CD4-positive, alpha-beta T cell treated with Interleukin-21 for 1 hour (primary cell): ENCODE measurements at places on chromosomes 3 and 15.
A peak's percentile ranks its signal among the peaks of the same experiment; 100 is the strongest.

DNA sequence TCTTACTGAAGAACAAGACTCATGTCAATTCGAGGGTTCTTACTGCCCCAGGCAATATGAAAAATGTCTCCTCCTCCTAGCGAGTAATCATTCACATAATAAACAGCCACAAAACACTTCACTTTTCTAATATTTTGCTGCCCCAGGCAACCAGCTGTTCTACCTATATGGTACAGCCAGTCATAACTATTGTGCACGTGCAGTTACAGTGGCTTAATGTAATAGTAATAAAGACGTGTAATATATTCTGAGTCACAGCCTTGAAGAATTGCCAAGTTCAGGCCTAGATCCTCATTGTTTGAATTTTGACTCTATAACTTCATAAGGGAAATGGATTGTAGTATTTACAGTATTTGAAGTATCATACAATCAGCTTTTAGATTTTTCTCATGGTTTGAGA lies 1250.0 kb upstream of the GBE1 start:
- no peak for DNase-seq

- DNase-seq: no peak
Observed at GRCh38 chr15:29216955-29217354, 52.7 kb downstream of the NSMCE3 start.

DNA sequence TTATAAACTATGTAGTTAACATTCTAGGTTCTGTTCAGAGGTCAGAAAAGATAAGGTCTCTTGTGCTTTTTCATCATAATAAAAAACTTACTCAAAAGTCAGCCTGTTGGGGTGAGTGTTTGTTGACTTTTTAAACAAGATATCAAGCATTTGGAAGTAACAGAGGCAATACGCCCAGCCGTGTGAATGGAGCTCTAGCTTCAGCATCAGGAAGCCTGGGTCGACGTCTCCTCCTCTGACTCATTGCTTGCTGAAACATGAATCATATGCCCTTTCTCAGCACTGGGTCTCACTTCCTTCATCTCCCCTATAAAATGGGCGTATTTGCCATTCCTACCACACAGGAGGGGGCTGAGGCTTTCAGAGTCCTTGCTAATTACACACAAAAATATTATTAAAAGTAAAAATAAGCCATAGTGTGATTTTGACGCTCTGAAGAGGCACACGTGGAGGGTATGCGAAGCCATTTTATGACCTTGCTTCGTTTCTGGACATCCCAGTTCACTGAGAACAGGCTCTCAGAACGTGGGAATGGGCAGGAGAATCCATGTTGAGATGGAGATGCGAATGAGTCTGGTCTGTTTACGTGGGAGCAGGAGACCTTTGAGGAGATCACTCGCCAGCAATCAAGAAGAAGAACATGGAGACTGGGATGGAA lies 220.8 kb upstream of the TPRG1 start:
- DNase-seq: no peak

GRCh38 chr3:149507491-149508324 lies 33.2 kb downstream of the TM4SF4 start:
- DNase-seq: peak; percentile 6

DNA sequence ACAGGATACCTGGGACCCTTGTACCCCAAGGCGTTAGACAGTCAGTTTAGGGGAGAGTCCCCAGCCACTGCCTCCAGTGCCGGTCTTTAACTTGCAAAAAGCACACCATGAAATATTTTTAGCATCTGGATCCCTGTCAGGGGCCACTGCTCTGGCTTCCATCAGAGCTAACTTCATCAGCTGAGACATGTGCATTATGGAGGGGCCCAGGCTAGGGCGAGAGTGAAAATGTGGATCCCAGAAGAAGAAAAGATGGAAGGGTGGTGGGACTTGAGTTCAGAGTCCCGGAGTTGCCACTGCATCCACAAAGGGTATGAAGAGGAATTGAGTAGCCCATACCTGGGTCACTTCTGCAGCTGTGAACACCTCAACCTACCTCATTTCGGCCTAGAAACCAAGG lies 23.5 kb upstream of the SPATA12 start:
- no peak for DNase-seq

- DNase-seq: no peak
Observed at GRCh38 chr3:124362455-124362854, 367.8 kb upstream of the UMPS start.

GRCh38 chr3:157130467-157131251 lies 29.3 kb downstream of the CCNL1 start:
- peak; percentile 85 for DNase-seq

DNA sequence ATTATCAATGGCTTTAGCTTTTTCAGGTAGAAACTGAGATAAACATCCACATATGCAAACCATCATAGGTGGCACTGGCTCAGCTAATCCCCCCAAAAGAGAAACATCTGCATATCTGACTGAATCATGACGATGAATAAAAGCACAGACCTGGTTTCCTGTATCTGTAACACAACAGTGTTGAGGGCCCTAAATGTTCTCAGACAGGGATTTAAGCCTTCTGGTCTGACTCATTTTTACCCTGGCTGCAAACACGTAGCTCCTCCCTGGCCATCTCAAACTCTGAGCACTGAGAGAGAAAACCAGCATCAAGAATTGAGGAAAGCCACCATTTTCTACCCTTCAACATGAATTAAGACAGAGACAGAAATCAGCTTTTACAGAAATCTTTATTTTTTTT lies 35.2 kb downstream of the GLB1 start:
- DNase-seq: peak; percentile 49

DNA sequence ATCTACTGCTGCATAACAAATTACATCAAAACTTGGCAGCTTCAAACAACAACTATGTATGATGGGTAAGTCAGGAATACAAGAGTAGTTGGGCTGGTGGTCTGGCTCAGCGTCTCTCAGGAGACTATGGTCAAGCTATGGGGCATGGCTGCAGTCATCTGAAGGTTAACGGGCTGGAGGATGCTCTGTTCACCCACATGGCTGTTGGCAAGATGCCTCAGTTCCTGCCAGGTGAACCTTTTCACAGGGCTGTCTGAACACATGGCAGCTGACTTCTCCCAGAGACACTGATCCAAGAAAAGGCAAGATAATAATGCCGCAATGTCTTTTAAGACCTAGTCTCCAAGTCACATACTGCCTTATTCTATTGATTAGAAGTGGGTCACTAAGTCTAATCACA lies 63.7 kb downstream of the GPR176 start:
- no peak for DNase-seq

- DNase-seq: no peak
Observed at GRCh38 chr3:113268942-113269341, 57.6 kb downstream of the BOC start.

GRCh38 chr3:115657168-115657567 lies 33.9 kb downstream of the GAP43 start:
- DNase-seq: no peak

- DNase-seq: no peak
Observed at GRCh38 chr3:133905376-133905775, 9.7 kb upstream of the RAB6B start.

DNA sequence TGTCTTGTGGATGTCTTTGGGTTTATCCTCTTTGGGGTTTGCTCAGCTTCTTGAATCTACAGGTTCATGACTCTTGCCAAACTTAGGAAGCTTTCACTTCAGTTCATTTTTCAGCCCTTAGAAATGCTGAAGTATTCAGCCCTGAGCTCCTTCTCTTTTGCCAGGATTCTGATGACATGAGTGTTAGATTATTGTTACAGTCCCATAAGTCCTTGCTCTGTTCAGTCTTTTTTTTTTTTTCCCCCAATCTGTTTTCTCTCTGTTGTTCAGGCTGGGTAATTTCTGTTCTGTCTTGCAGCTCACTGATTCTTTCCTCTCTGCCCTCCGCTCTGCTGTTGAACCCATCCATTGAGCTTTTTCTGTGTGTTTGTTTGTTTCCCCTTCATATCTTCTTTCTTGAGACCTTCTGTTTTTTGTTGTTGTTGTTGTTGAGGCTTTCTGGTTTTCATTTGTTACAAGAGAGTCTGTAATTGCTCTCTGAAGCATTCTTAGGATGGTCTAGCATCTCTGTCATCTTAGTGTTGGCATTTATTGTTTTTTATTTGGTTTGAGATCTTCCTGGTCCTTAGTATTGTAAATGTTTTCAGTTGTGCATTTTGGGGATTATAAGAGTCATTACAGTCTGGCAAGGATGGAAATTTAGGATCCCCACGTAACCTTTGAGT lies 18.4 kb downstream of the LRCH3 start:
- DNase-seq: no peak

DNA sequence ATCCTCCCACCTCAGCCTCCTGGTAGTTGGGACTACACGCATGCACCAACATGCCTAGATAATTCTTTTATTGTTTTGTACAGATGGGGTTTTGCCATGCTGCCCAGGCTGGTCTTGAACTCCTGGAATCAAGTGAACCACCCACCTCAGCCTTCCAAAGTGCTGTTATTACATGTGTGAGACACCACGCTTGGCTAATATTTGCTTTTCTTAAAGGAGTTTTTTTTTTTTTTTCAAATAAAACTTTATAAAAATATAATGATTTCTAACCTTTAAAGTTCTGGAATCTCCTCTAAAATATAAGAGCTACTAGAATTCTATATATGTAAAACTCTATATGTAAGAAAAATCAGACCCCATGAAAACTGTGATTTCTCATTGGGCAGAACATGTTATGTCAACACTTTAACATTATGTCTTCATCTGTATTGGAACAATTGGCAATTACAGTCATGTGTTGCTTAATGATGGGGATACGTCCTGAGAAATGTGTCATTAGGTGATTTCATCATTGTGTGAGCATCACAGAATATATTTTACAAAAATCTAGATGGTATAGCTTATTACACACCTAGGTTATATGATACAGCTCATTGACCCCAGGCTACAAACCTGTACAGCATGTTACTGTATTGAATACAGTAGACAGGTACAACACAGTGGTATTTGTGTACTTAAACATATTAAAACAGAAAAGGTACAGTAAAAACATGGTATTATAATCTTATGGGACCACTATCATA lies 377.0 kb downstream of the PLCL2 start:
- DNase-seq: no peak

DNA sequence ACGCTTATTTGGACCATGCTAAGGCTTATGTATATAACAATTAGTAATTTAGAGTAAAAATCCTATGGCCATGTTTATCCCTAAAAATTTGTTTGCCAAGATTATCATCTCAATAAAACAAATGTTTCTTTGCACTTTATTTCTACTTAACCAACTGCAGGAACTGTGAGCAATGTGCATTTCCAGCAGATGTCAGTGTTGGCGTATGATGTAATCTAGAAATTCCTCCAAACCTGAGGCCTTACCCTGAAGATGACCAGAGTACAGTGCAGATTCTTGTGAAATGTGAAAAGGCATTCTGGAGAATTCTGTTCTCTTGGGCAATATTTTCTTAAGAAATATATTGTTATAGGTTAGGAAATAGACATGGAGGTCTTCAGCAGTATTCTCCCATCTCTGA lies 205.9 kb downstream of the MBNL1 start:
- no peak for DNase-seq
